Midbrain (tissue), 1 donor: ENCODE measurements at places on chromosomes 2 and 18.

DNA sequence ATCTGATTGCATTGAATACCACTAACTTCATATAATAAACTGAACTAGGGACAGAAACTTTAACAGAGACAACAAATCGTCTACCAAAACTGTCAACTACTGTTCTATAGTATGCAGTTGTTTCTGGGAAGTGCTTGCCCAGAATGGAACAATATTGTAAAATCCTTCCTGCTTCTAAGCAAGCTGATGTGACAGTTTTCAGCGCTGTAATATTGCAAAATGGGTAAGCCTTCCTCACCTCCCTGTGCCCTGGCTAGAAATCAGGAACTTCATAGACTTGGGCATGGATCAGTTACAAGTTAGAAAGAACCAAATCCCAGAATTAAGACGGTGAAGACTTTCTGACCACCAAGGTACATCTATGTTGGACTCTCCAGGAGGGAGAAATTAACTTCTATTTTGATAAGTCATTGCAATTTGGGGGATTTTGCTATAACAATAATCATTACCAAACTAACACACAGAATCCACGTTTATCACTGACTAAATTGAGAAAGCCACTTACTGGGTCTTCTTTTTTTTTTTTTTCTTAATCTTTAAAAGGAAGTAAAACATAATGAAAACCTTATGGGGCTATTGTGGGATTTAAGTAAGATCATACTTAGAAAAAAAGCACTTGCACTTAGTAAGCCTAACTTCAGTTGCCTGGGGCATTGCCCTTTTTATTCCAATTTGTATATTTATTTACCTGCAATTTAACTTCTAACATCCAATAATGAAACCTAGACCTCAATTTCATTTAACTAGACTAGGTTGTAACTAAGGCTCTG is 261.5 kb downstream of the TRIB2 start:
- DNase-seq = no peak

DNA sequence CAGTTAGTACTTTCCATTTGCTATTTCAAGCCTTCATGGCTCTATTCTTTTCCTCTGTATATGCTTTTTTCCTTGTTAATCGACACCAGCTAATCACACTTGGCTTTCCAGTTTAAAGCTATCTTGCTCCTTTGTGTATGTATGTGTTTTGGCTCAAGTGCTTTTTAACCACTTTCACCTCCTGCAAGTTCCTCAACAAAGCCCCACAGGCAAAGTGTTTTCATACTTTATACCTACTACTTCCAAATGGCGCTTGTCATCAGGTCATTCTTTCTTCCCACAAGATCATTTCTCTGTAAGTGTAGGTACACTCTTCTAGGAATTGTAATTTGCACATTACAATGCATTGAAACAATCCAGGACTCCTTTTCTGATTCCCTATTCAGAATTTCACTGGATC is 64.0 kb upstream of the FIGN start:
- no peak for DNase-seq

GRCh38 chr2:609449-609848 is 67.8 kb downstream of the TMEM18 start:
- DNase-seq = no peak

DNA sequence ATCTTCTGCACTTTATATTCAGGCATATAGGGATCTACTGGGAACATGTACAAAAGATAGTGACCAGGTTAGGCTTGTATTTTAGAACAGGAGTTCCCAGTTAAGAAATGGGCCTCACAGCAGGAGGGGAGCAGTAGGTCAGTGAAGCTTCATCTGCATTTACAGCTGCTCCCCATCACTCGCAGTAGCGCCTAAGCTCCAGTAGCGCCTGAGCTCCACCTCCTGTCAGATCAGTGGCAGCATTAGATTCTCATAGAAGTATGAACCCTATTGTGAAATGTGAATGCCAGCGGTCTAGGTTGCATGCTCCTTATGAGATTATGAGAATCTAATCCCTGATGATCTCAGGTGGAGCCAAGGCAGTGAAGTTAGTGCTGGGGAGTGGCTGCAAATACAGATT is 224.4 kb upstream of the CYRIA start:
- no peak for DNase-seq

GRCh38 chr2:152418688-152419087 is 83.7 kb downstream of the FMNL2 start:
- no peak for DNase-seq

DNA sequence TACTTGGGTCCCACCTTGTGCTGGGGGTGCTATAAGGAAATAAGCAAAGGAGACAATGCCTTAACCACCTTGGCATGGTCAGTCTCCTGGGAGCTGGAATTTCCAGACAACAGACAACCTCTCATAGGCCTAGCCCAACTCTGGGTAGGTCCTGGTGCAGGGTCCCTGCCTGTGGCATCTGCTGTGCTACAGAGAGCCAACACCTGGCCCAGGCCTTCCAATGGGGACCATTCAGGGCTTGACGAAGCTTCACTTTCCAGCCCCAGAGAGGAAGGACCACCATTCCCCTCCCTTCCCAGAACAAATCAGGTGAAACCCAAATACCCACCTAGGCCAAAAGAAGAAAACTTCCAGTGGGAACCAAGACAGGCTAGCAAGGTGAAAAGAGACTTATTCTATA is 82.8 kb downstream of the SMAD7 start:
- no peak for DNase-seq

DNA sequence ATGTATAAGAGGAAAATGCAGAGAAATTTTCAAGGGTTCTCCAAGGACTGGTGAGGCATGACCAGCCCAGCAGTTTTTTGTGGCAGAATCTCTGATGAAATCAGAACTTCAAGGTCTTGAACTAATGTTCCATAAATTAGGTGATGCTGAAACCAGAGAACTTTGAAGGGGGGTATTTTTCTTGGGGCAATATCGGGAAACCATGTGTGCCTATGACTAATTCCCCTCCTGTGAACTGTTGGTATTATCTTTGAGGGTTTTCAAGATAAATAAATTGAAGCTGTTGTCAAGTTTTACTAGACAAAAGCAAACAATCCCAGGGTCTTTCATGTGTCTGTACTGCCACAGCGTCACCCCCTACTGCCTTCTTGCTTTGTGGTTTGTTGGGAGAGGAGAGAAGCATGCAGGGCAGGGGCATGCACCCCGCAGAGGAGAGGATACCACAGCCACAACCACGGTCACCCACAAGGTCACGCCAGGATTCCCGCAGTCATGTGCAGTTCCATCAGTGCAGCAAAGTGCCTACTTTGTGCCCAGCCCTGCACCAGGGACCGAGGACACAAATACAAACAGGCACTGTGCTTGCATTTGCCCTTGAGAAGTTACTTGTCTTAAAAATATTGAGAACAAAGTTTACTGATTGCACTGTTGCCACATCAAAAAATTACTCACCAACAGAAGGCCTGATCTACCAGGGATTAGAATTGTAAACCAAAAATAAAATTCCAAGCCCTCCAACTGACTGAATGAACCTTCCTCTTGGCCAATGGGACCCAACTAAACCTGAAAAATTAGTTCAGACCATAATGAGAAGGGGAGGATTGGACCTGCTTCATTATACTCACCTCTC is 413.3 kb upstream of the TRIB2 start:
- DNase-seq = no peak

GRCh38 chr18:48790226-48790863 is 160.4 kb downstream of the SMAD7 start:
- DNase-seq = no peak

- DNase-seq = no peak
These were observed 16.1 kb downstream of the SNORC start for GRCh38 chr2:232886176-232886575.

DNA sequence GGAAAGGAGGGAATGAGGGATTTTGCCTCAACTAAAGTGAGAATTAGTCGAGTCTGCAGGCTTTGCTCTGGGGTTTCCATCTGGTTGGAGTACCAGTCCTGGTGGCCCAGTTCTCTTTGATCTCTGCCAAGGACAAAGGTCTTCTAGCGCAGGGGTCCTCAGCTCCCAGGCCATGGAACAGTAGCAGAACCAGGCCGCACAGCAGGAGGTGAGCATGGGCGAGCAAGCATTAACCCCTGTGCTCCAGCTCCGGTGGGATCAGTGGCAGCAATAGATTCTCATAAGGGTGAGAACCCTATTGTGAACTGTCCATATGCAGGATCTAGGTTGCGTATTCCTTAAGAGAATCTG is 23.9 kb downstream of the MTHFD2 start:
- no peak for DNase-seq

- no peak for DNase-seq
These were observed 83.3 kb downstream of the GALNT14 start for GRCh38 chr2:31054842-31055388.

GRCh38 chr2:154032220-154032619 is 160.5 kb downstream of the GALNT13 start:
- DNase-seq = no peak

- no peak for DNase-seq
These were observed 170.1 kb upstream of the THUMPD2 start for GRCh38 chr2:39949131-39949530.

GRCh38 chr2:201275990-201276389 is 15.7 kb downstream of the CASP8 start:
- no peak for DNase-seq

- no peak for DNase-seq
These were observed 206.5 kb downstream of the SETBP1 start for GRCh38 chr18:44887227-44887631.

- no peak for DNase-seq
These were observed 26.5 kb upstream of the CREB1 start for GRCh38 chr2:207503234-207503633.

DNA sequence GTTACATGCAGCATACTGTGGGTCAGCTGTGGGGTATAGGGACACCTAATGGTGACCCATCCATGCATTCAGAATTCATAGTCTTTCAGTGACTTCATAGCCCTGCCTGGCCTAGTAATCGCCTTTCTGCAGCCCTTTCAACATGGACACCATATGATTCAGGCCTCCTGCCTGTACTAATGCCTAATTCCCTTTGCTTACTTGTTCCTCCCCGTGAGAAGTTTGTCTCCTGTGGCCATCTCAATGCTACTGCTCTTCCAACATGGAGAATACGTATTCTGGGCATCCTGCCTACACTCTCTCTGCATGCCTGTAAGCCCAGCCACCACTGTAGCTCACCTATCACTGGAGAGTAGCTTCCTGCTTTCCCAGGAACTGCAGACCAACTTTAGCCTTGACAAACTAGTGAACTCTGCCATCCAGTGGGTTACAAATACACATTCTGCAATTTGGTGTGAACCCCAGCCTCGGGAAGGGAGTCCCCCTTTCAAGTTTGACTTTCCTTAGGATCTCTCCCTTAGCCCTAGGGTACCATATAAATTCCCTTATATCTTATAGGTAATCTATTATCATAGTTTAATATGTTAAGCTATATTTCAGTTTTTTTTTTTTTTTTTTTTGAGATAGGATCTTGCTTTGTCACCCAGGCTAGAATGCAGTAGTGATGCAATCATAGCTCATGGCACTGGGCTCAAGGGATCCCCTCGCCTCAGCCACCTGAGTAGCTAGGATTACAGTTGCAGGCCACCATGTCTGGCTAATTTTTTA is 22.3 kb downstream of the M1AP start:
- DNase-seq = no peak

- no peak for DNase-seq
These were observed 414.5 kb upstream of the KLHL29 start for GRCh38 chr2:22970284-22970975.

DNA sequence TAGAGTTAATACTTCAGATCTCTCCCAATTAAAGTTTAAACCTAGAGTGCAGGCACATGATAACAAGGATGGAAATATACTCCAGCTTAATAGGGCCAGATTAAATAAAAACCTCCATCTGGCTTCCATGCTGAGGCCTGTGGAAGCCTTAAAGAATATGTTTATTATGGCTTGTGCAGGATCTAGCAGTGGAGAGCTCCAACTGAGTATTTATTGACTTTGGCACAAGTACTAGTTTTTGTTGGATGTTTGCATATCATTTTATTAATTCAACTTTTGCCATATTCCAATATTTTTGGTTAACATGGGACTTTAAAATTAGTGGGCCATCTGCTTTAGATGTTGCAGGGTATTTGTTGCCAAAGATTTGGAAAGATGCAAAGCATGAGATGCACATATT is 860.4 kb upstream of the SOX11 start:
- DNase-seq = no peak

DNA sequence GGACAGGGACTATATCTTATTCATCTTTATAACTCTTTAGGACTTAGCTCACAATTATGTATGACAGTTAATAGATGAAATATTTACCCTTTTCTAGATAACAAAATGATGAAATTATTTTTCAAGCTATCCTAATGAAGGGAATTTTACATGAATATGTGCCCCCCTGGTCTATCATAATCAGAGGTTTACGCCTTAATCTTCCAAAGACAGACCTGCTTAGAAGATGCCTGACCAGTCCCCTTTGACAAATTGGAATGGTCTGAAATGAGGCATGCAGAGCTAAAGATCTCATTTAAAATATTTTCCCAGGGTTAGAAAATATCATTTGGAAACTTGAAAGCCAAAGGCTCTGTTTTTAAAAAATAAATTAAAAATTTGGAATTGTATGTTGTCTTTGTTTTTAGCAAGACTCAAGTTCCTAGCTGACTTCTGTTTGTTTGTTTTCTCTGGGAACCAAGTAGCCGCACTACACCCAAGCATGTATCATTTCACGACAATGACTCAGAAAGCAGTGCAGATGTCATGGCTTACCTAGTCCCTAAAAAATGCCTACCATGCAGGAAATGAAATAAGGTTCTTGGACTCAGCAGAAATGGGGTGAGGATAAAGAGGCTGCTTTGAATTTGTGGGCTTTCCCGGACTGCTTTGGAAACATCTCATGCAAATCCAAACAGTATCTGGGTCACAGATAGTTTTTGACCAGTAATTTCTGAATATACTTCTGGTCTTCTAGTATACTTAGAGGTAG is 162.1 kb downstream of the ZEB2 start:
- no peak for DNase-seq

DNA sequence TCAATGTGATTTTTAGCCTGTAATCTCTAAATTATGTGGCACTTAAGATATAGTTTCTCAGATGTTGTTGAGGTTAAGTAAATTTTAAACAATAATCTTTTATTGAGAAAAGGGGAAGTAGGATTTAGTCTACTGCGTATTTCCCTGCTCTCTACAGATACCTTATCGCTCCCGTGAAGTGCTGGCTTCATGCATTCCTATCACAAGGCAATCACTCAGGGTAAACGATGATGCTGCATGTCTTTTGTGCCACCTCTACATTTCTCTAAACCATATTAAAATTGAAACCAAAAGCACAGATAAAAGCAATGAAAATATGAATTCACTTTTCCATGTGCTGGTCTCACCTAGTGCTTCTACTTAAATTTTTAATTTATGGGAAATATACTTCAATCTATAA is 14.4 kb upstream of the RPE start:
- DNase-seq = no peak

GRCh38 chr2:227370092-227370491 is 9.0 kb downstream of the TM4SF20 start:
- DNase-seq = no peak
